ENCODE measurements at places on chromosomes 13 and 19.

- no peak for DNase-seq
Observed at GRCh38 chr13:109924376-109924775, 138.0 kb upstream of the IRS2 start.

DNA sequence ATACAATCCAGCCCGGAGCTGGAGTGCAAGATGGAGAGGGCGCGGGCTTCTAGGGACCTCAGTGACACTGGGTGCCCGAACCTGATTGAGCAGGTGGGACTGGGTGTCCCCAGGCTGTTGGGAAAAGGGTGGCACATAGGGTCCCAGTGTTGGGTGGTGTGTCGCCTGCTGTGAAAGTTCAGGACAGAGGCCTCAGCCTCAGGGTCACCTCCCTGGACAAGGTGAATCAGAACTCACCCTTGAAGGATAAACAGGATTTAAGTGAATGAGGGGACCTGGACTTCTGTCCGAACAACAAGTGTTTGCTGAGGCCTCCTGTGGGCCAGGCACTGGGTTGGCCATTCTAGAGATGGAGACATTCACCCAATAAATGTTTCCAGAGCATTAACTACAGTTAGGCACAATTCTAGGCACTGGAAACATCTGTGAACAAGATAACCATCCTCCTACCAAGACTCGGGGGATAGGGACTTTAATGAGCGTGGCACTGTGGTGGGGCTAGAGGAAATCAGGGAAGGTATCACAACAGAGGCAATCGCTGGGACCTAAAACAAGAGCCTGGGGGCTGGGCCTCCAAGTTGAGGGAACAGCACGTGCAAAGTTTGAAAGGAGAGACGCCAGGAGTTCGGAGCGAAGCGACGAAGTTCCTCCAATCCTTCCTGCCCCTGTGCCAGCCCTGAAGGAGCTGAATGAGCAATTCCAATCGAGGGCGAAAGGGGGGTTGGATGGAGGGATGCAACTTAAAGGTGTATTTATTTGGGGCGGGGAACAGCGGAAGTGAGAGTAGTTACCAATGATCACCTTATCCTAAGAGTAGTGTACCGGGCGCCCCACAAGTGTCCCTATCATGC is 921 bp upstream of the POLD1 start:
- DNase-seq = no peak

- DNase-seq = no peak
Observed at GRCh38 chr13:29503041-29503837, 92.2 kb downstream of the SLC7A1 start.

GRCh38 chr19:49889038-49889686 is 7.5 kb downstream of the IL4I1 start:
- DNase-seq = no peak

- no peak for DNase-seq
Observed at GRCh38 chr13:38933786-38934185, 56.8 kb downstream of the STOML3 start.
